HT-29 (cell line): ENCODE measurements at places on chromosomes 3 and 15. TPM values are rescaled to one million over a fixed set of nuclear protein-coding genes. Genes with fewer than 3 reads are reported as not detected.

The GOLGA8N gene
- total RNA-seq: not detected in 2 replicates

- DNase-seq: no peak
These were observed 81.4 kb upstream of the GUCA1C start for GRCh38 chr3:109035082-109035481.

- peak; percentile 78 for DNase-seq
These were observed 46.5 kb downstream of the CD86 start for GRCh38 chr3:122101646-122102045.

DNA sequence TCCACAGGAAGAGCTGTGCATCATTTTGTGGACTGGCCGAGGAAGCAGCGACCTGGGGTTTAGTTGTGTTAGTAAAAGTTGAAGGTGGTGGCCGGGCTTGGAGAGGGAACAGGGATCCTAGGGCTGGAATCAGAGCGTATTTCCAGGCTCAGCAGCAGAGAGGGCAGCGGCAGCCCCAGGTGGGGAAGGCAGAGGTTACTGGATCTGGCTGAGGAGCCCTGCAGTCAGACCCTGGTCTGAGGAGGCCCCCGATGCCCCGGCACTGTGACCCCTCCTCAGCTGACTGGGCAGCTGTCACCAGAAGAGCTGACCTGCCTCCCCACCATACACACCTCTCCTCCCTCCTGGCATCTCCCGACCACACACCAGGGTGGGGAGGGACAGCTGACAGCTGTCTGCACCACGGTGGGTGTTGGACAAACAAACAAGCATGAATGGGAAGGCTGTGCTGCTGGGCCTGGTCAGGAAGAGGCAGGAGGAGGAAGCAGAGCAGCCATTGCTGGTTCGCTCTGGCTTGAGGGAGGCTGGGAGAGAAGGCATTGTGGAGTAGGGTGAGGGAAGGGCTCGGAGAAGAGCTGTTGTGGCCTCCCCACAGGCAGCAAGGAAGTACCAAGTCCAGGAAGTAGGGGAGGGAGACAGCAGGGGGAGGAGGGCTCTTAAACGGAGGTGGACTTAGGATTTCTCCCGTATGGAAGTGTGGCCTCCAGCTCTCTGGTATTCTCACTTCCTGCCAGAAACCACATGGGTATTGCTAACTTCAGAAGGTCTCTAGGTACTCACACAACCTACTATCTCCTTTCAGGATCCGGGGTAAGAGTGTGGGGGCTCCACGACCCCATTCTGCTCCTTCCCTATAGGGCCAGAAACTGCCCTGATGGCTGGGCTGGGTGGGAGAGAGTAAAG is 49.5 kb upstream of the HACD2 start:
- DNase-seq: no peak

- DNase-seq: no peak
These were observed 523.7 kb upstream of the PROK2 start for GRCh38 chr3:72308641-72309040.

- DNase-seq: peak; percentile 65
These were observed 96.3 kb upstream of the ZBED2 start for GRCh38 chr3:111691293-111691909.
